Suprapubic skin (tissue), 4 donors: ENCODE measurements at places on chromosomes 5 and 9.

- DNase-seq = no peak
Measured at GRCh38 chr5:143041-143440, 48.3 kb upstream of the LRRC14B start.

DNA sequence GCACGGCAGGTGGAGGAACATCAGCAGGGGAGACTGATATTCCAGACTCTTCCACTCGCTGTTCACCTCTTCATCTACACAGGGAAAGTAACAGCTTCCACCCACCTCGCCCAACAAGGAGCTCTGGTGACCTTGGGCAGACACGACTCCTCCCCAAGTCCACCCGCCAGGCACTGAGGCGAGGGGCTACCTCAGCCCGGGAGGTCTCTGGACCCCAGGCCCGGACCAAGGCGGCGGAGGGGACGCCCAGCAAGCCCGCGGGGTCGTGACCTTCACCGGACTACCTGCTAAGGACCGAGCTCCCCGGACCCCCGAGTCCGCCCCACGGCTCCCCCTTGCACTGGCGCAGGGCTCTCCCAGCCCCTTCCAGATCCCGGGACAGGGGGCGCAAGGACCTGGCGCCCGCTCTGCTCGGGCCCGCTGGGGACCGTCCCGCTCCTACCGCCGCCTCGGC is 70.2 kb upstream of the LPCAT1 start:
- no peak for DNase-seq

DNA sequence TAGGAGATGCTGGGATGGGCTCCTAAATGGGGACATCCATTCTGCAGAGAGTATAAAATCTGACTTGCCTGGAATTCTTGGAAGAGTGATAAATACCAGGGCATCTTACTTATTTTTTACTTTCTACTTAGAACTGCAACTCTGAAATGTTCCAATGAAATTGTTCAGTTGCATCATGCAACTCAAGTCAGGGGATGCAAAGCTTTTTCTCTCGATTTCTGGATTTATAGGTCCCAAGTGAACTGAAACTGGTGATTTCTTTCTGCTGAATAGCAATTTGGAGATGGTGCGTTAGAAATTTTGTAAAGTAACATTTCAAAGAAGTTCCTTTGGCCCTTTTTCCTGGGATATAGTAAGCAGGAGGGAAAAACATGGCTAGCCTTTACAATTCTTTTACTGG is 238.4 kb upstream of the CD180 start:
- DNase-seq = no peak

DNA sequence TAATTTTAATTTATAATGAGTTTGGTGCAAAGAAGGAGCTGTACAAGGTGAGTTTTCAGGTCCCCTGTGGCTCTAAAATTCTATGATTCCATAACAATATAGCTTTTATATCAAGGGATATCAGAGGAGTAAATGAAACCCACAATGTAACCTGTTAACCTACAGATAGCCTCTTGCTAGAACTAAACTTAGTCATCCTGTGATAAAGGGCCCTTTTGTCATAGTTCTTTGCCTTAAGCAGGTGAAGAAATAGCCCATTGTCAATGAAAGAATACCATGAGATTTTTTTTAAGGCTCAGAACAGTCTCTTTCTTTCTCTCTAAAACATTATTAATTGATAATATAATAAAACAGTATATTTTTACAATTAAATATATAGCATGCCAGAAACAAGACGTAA is 127.8 kb downstream of the NFIB start:
- DNase-seq = no peak

GRCh38 chr9:16143947-16144890 is 591.4 kb downstream of the CCDC171 start:
- DNase-seq = no peak

DNA sequence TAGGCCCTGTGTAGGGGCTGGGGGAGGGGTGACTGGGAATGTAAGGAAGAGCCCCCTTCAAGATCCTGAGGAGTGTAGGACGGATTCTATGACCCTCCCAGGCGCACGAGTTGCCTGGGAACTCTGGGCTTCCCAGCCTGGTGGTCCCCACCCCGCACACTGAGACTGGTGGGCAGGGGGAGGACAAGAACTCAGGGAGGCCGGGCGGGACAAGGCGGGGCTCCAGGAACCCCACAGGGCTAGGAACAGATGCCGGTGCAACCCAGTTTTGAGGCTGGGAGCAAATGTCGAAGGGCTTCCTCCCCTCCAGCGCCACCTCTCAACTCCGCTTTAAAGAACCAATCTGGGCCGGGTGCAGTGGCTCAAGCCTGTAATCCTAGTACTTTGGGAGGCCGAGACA is 1.3 kb upstream of the VDAC1 start:
- DNase-seq = no peak

DNA sequence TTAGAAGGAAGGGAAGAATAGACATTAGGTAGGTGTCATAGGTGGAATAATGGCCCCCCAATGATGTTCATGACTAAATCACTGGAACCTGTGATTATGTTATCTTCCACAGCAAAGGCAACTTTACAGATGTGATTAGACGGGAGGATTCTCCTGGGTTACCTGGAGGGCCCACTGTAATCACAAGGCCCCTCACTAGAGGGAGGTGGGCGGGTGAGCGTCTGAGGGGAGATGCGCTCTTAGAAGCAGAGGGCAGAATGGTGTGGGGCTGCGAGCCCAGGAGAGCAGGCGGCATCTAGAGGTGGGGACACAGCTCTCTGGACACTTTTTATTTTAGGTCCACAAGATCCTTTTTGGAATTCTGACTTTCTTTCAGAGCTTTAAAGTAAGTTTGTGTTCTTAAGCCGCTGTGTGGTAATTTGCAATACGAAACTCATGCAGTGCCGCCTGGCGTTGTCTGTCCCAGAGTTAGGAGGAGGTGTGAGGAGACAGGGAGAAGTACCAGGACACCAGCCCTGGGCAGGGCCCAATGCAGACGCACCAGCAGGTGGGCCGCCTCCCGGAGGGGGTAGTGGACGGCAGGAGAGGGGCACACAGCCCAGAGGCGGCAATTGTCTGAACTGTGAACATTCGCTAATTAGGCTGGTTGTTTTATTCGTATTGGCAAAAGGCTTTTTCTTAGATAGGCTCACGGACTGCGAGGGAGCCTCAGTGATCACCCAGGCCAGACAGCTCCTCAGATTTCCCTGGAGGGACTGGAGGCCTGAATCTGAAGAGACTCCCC is 51.1 kb upstream of the FANCC start:
- no peak for DNase-seq

- no peak for DNase-seq
Measured at GRCh38 chr5:41371738-41372137, 138.7 kb downstream of the PLCXD3 start.

DNA sequence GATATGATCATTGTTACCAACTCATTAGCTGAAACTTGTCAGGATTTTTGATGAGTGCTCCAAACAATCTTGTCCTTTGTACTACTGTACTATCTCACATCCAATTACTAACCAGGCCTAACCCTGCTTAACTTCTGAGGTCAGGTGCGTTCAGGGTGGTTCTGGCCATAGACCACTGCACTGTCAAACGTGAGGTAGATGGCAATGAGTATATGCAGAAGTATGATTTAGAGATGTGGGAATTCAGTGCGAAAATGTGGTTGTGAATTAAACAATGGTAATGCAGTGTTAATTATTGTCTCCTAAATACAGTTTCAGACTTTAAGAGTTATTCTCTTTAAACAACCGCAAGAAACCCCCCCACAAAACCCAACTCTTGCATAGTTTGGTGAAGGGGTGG is 86.5 kb downstream of the ANKRD55 start:
- no peak for DNase-seq

DNA sequence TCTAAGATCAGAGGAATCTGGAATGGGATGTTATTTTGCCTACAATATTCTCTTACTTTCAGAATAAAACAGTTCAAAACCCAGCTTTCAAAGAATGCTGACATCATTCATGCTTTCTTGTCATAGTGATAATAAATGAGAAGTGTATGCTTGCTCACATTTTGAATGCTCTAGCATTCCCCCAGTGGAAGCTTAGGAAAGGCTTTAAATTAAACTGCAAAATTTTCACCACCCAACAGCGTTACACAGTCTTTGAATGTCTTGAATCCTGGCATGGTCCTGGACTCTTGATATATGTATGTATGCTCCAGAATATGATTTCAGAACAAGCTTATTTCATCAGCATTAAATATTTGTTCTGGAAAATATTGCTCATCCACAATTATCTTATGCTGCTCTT is 964.3 kb upstream of the NUDT12 start:
- DNase-seq = no peak

GRCh38 chr5:163347671-163348070 is 89.7 kb upstream of the CCNG1 start:
- no peak for DNase-seq

GRCh38 chr9:98989036-98990000 is 45.6 kb downstream of the COL15A1 start:
- DNase-seq = peak; percentile 86

GRCh38 chr9:114214181-114214580 is 58.8 kb downstream of the COL27A1 start:
- DNase-seq = no peak

DNA sequence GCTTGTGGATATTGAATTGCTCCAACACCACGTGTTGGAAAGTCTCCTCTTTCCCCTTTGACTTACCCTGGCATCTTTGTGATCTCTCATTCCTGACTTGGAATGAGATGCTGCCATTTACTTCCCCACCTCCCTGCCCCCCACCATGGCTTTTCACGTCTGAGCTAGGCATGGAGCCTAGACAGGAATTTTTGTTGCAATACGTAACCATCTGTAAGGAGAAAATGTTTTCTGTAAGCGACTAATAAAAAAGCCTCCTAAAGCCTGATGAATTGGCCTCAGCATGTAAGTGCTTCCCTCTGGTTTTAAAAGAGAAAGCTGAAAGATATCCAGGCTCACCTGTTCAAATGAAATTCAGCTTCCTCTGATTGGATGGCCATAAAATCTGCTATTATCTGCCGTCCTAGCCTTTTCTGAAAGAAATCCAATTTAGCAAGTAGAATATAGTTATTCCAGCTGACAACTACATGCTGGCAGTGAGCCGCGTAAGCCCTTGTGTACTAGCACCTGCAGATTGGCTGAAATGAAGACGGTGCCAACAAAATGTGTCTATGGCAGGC is 200.1 kb downstream of the NSG2 start:
- no peak for DNase-seq

- no peak for DNase-seq
Measured at GRCh38 chr5:141686648-141687416, 4.8 kb upstream of the ARAP3 start.

DNA sequence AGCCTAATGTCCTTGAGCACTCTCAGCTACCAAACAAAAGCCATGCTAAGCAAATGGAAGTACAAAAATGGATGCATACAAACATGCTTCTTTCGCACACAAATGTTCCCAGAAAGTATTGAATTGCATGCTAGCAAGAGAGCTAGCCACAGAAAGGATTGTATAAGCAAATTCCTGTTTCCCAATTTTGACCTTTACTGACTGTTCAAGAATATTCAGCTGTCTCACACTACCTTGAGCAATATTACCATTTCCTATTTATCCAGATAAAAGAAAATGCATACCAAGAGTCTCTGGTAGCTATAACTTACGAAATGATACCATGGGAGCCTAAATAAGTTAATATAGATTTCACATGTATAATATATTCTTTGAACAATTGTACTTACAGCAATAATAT is 264.6 kb downstream of the TMEM167A start:
- DNase-seq = no peak

DNA sequence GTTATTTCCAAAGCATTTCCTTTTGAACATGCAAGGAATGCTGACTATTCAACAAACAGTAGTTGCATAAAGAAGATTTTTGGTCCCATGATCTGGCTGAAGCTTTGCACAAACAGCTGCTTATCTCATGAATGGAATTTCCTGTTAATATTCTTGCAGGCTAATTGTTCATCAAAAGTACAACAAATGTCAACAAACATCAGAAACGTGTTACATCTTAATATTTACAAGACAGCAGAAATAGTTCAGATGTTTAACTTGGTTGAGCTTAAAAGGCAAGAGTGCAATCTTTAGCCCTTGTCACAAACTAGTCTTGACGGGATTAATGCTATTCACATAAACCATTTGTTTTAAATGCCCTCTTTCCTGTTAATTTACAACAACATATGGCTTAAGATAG is 47.9 kb upstream of the BASP1 start:
- DNase-seq = no peak

DNA sequence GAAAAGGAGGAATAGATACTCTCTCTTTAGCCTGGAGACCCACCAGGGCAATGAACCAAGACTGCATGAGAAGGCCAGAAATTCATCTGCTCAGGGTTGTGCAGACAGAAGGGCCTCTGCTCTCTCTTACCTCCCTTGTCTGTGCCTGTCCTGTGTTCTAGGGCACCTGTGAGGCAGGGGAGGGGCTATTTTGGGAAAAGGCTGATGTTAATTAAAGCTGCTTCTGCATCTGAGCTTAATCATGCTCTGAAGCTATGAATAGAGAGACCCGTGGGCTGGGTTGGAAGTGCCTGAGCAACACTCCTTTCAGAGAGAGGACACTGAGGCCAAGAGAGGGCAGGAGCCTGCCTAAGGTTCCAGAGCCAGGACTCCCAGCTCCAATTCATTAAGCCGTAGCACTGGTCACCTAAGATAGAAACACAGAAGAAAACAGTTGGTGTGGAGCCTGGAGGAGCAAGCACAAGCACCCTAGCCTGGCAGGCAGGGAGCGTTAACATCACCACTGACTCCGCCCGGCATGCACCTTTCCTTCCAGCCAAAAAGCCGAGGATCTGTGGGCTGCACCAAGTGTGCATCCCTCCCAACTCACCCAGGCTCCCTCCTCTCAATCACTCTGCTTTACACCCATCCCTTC is 31.4 kb upstream of the STING1 start:
- DNase-seq = no peak

DNA sequence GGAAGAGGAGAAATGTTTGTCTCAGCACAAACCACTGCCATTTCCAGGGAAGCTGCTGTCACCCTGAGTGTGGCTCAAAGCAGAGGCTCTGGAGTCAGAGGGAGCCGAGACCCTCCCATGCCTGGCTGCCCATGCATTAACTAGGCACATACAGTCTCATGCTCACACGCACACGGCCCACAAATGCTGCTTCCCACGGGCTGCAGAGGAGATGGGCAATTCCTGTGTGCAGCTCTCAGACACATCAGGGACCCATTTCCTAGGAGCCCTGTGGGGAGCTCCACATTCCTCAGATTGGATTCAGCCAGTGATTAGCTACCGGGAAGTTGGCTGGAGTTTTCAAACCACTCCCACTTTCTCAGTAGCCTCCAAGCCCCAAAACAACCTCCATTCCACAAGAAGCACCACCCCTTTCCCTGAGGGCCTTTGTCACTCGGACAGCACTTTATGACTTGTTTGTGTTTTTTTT is 9.1 kb upstream of the PTGES start:
- no peak for DNase-seq

DNA sequence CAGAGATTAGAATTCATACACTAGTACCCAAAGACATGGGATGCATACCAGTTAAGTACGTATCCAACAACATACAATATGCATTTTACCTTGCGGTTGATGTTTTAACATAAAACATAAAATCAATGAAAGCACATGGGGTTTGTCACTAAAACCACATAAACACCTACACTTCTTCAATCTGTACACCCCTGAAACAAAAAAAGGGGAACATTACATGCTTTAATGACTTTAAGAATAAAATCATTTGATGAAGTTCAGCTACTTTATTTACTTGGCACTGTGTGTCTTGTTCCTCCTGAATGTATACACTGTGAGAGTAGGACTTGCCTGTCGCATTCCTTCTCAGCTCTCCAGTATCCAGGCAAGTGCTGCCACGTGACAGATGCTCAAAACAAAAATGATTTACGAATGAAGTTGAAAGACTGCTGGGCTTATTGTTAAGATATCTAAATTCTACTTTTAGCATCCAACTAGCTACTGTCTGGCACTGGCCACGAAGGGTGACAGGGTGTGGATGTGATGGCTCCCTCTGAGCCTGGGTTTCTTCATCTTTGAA is 21.0 kb downstream of the TNFSF15 start:
- DNase-seq = no peak
